Activated CD8-positive, alpha-beta T cell treated with anti-CD3 and anti-CD28 coated beads, Interleukin-2, amount 10 ng/mL, durations not matched to agents 7 days and 5 days (primary cell): ENCODE measurements at places on chromosomes 1 and 21.
A peak's percentile ranks its signal among the peaks of the same experiment; 100 is the strongest.

DNA sequence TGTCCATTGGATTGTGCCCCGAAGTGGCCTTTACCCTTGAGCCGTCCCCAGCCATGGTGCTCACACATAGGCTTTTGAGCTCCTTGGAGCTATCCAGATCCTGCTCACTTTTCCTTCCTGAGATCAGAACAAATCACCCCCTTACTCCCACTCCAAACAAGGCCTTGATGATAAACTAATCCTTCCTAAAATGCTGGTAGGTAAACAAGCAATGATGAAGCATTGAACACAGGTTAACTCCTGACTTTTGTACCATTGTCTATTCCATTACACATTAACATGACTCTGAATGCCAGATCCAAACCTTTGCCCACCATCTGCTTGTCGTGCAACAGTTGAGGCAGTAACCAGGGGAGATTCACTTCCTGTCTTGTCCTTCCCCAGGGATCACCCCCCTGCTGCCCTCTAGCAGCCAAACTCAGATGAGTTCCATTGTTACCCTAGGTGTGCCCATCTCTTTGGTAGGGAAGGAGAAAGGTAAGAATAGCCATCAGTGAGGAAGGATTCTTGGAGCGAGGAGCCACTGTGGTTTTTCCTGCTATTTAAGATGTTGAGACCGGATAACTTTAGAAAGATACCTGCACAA, 79.5 kb upstream of the DNAJC6 start:
- no peak for DNase-seq

GRCh38 chr1:15918962-15919715, 56.8 kb downstream of the ZBTB17 start:
- peak; percentile 85 for DNase-seq

DNA sequence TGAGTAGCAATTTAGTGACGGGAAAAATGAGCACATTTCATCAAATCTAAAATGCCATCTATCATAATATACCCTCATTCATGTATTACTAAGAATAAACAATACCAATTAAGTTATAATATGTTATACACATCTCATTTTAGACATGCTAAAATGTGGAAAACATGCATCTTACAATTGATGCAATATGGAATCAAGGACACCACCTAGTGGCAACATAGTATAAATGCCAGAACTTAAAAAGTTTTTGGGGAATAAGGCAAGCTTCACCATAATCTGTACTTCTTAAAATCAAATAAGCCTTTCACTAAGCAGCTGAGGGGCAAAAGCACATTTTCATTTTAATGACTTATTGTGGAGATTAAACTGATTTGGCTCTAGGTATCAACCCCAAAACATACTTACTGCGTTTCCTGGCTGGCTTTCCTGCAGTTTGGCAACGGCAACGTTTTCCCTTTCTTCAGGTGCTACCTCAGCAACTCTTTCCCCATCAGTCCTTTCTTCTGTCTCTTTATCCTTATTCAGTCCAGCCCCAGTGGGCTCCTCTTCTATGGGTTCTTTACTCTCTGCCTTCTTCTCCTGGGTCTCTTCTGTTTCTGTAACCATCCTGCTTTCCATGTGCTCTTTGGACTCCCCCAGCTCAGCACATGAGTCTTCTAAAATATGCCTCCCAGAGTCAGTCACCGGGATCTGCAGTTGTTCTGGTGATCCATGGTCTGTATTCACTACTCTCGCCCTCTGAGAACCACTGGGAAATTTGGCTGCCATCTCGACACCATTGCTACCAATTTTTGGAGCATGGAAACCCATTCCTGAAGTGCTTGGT, 11.4 kb downstream of the SDE2 start:
- no peak for DNase-seq

GRCh38 chr1:41955461-41956159, 36.9 kb upstream of the HIVEP3 start:
- no peak for DNase-seq

DNA sequence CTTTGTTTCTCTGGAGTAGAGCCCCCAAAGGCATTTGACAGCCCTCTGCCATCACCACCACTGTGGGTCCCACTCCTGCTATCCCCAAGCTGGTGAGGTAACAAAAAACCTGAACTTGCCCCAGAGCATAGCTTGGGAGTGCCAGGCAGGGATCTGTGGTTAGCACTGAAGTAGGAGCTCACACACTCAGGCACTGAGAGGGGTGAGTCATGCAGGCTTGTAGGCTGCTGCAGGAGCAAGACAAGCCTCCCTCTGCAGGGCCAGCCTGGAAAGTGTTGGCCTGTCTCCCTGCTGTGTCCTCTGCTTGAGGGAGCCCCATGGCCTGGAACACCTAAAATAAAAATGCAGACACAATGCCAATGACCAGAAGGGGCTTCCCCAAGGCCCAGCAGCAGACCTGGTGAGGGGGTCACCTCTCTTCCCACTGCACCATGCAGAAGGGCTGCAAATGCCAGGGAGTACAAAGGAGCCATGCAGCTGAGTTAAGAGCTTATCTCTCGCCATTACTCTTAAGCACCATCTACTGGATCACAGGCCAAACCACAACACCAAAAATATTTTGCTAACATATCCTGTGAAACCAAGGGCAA, 108.9 kb upstream of the POGK start:
- no peak for DNase-seq

GRCh38 chr1:232477728-232478127, 152.2 kb downstream of the SIPA1L2 start:
- DNase-seq = no peak

- DNase-seq = no peak
Observed at GRCh38 chr1:37332126-37332525, 142.3 kb upstream of the ZC3H12A start.

DNA sequence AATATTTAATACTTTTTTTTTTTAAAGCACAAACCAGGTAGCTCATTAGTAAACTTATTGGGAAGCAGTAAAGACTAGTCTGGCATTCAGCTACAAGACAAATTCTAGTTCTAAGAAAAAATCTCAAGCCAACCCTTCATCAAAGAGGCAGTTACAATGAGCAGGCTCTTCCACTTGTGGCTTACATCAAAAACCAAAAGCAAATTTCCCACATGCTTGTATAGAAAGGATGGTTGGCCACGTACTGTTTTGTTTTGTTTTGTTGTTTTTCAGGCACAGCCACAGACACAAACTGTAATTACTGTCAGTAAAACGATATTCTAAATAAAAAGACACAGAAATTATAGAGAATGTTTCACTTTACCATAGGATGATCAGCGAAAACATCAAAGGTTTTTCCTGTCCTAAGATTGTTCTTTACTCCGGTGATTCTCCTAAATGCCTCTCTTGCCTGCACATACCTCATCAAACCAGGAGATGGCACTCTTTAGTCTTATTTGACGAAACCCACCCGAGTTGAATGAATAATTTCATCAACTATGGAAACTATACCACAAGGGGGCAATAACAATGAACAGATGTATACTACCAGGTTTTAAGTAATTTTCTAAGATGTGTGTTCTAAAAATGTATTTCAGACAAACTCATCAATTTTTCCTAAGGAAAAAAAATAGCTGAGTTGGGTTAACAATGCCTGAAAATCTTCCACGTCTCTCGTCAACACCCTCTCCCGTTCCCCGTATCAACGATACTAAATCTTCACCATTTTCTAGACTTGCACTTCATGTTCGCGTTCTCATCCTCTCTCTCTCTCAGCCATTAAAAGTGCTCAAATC, 26.9 kb downstream of the RPL5 start:
- DNase-seq = peak; percentile 78

- DNase-seq = no peak
Observed at GRCh38 chr1:188599313-188599712, 1770.6 kb downstream of the PLA2G4A start.

GRCh38 chr1:24149866-24150233, 6.9 kb upstream of the IL22RA1 start:
- peak; percentile 24 for DNase-seq

DNA sequence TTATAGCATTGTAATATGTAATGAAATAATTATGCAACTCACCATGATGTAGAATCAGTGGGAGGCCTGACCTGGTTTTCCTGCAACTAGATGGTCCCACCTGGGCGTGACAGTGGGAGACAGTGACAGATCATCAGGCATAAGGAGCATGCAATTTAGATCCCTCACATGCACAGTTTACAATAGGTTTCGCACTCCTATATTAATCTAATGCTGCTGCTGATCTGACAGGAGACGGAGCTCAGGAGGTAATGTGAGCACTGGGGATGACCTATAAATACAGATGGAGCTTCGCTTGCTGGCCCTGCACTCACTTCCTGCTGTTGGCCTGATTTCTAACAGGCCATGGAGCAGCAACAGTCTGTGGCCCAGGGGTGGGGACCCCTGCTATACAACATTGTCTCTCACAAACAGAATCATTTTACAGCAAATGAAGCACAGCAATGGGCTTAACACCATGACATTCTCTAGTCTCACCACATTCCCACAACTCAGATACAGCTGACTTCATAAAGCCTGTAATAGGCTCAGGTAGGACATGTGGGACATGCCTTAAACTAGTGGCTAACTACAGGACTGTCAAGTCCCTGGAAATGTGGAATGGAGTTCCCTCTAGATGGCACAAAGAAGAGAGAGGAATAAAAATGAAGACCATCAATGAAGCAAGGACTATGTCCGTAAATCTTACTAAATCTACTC, 40.7 kb upstream of the SLC5A9 start:
- DNase-seq = no peak

GRCh38 chr21:27513825-27514224, 546.9 kb upstream of the ADAMTS5 start:
- DNase-seq = no peak

- DNase-seq = no peak
Observed at GRCh38 chr21:42489006-42489563, 6.9 kb downstream of the RSPH1 start.

DNA sequence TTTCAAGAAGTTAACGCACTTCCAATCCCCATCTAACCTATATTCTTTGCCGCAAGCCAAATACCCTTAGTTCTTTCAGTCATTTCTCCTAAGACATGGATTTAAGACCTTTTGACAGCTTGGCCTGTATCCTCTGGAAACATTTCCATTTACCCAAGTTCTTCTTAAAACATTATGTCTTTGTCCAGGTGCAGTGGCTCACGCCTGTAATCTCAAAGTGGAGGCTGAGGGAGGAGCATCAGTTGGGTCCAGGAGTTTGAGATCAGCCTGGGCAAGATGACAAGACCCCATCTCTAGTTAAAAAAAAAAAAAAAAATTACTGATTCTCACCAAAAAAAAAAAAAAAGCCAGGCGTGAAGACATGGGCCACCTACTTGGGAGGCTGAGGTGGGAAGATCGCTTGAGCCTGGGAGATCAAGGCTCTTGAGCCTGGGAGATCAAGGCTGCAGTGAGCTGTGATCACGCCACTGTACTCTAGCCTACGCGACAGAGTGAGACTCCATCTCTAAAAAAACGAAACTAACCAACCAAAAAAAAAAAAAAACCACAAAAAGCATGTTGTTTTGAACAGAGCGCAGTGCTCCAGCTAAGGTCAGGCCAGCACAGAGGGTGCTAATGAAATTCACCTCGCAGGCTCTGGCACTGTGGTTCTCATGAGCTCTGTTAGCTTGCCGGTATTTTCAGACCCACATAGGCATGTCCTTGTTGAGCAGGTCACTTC, 36.0 kb downstream of the NUAK2 start:
- DNase-seq = peak; percentile 75

- DNase-seq = no peak
Observed at GRCh38 chr21:42193721-42194120, 25.2 kb upstream of the ABCG1 start.

- no peak for DNase-seq
Observed at GRCh38 chr1:116579259-116579875, 8.5 kb upstream of the CD58 start.

DNA sequence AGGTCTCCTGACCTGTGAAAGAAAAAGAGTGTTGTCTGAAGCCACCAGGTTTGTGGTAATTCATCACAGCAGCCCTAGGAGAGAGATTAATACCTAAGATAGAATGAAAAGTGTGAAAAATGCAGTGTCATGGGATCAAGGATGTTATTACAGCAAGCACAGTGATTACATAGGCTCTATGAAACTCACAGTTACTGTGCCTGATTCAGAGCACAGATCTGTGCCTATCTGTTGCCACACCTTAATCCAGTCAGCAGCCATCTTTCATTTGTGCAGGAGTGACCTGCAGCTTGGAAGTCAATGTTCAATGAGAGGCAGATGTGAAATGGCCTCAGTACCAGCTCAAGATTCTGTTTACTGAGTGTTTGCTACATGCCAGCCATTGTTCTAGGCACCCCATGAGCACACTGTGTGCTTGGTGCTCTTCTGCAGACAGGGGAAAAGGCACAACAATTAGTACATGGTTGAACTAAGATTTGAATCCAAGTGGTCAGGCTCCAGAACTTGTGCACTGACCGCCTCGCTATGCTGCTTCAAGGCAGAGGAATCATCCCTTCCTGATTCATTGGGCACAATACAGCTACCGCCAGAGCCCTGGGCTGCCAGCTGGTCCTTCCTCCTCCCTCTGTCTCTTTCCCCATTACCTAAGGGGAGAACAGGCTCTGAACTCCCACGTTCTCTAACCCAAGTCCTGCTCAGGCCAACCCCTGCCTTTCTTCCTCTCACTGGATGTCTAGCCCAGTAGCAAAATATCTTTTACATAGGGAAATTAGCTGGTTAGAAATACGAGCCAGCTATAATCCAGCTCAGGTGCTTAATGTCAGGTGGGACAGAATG, 56.3 kb upstream of the NEK2 start:
- DNase-seq = no peak

DNA sequence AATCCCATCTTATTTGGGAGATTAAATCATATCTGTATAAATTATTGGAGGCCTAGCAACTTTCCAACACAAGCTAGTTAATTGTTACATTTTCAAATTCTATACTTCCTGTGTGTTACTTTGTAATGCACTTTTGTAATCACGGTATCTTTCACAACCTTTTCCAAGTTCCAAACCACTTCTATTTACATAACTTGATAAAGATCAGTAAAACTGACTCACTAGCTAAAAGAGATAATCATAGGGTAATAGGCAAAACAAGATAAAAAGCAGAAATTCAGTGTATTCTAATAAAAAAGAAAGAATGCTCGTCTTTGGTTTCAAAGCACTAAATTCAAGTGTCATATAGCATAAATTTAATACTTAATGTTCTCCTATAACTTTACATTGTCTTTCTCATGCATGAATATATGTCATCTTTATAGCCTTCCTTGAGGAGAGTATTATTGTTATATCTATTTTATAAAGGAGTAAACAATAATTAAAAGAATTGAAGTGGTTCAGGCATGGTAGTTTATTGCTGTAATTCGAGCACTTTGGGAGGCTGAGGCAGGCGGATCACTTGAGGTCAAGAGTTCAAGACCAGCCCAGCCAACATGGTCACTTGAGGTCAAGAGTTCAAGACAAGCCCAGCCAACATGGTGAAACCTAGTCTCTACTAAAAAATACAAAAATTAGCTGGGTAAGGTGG, 66.4 kb downstream of the RGS13 start:
- no peak for DNase-seq

- DNase-seq = no peak
Observed at GRCh38 chr1:49240709-49241221, 464.1 kb upstream of the BEND5 start.

DNA sequence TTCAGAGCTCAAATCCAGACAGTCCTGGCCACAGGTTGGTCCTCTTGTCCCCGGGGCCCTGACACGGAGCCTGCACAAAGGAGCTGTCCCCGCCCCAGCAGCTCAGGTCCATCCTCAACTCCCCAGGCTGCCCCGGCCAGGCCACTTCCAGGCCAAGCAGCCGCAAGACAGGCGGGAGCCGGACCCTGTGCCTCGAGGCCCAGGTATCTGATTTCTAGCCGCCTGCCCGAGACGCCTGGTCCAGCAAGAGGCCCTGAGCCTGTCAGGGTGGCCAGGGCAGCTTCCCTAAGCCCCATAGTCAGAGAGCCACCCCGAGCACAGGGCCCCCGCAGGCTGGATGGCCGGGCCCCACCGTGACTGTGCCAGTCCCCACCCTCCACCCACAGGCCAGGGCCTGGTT, 165.3 kb downstream of the PRDM16 start:
- no peak for DNase-seq
